ENCODE measurements at places on chromosomes 16 and 17. TPM values are rescaled to one million over a fixed set of nuclear protein-coding genes. Genes with fewer than 3 reads are reported as not detected.

Gene KRT28
- total RNA-seq = not detected

Gene PNMT
- total RNA-seq = not detected

Gene WFDC1
- total RNA-seq = not detected

Gene HS3ST3B1
- 9.4 TPM for total RNA-seq

Gene PPM1E
- 0.05 TPM for total RNA-seq

Gene TERB1
- not detected for total RNA-seq

Gene SLC13A2
- not detected for total RNA-seq

Gene SRCIN1
- total RNA-seq = not detected

Gene LYRM9
- 21.2 TPM for total RNA-seq

Gene UNC45B
- total RNA-seq = not detected

Gene RHBDL1
- total RNA-seq = 1.6 TPM

Gene PROCA1
- total RNA-seq = not detected

Gene PSME3
- total RNA-seq = 130 TPM

Gene KRTAP3-1
- total RNA-seq = not detected

Gene COG4
- 47.4 TPM for total RNA-seq
